ENCODE measurements at places on chromosomes 12 and 14.

- no peak for DNase-seq
Measured at GRCh38 chr12:92732216-92732615, 29.4 kb downstream of the PLEKHG7 start.

DNA sequence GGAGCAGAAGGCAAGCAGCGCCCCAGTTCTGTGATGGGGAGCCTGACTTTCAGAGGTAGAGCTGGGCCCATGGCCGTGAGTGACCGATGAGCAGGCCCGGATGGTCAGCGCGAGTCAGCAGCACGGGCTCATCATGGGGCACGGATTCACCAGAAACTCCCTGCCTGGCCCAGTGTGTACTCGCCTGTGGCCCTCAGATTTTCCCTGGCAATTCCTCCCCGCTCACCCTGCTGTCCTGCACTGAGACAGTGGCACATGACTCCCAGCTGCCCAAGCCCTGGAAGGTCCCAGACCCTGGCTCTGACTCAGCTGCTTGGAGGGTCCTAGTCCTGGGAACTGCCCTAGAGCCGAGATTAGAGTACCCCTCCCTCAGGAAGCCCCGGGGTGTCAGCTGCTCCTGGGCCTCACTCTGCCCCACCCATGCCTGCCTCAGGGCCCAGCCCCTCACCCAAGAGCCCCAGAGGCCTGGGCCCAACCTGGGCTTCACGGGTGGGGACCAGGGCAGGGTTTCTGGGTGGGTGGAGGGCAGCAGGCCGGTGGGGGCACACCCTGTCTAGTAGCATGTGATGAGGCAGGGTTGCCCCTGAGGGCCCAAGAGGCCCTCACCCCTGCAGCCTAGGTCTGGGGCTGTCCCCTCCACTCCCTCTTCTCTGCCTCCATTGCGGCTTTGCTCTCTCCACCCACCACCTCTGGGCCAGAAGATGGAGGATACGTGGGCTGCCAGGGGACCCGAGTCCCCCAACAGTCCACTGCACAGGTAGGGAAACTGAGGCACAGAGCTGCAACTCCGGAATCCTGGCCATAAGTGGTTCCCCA lies 8.4 kb downstream of the TRMT61A start:
- no peak for DNase-seq

DNA sequence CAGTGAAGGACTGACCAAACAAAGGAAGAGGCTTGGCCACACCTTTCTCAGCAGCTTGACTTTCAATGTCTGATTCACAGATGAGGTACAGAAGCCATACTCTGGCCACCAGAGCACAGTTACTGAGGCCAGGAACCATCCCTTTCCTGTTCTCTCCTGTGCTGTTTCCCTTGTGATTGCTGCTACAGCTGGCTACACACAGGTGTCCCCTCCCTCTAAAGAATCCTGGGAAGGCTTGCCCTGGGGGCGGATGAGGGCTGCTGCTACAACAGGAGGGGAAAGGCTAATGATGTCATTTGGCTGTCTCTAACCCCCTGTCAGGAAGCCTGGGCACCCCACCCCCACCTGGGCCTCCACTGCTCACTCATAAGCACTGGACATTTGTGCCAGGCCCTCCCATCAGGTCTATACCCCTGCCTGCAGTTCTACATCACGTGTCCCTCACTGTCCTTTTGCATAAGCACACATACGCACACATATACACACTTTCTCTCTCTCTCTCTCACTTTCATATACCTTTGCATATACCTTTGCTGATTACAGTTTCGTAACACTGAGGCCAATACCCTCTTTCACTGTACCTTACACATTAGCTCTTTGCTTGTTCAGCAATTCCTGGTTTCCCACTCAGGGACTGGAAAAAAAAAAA lies 41.4 kb downstream of the PRPF40B start:
- no peak for DNase-seq

DNA sequence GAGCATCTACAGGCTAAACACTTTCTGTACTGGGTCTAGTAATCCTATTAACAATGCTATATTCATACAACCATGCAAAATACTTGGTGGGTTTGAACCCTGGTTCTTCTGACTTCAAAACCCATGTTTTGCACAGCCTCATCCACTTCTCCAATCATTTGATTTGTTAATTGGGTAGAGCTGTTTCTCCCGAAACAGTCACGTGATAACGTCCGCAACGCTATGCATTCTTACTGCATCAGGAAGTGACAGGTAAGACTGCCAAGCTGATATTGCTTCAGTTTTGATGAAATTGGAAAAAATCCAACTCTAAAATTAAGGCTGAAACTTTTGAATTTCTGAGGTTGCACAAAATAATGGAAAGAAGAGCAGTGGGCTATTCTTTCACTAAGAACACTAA lies 30.4 kb upstream of the RNU6-7 start:
- DNase-seq: no peak

DNA sequence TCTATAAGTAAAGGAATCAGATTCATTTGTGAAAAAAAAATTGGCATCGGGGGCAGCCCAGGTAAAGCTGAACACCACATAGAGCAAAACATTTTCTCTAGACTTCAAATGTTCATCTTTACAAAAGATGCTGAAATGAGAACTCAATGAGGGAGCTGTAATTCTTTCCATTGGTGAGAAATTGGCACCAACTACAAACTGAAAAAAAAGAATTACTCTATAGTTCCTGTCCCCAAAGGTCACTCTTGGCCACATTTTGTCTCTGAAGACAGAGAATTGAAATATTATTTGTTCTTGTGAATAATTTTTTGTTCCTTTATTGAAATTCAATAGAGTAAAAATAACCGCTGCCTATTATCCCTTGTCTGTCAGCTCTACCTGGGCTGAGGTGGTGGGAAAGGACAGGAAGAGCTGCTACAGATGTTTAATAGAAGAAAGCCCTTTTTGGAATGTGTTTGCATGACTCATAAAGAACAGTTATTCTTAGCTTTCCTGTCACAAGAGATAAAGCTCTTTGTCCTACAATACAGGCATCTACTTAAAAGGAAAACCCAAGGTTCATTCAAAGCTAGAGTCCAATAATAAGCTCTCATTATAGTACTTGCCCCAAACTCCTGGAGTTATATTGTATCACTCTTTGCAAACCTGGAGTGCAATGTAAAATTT lies 380.1 kb upstream of the KITLG start:
- DNase-seq: no peak

DNA sequence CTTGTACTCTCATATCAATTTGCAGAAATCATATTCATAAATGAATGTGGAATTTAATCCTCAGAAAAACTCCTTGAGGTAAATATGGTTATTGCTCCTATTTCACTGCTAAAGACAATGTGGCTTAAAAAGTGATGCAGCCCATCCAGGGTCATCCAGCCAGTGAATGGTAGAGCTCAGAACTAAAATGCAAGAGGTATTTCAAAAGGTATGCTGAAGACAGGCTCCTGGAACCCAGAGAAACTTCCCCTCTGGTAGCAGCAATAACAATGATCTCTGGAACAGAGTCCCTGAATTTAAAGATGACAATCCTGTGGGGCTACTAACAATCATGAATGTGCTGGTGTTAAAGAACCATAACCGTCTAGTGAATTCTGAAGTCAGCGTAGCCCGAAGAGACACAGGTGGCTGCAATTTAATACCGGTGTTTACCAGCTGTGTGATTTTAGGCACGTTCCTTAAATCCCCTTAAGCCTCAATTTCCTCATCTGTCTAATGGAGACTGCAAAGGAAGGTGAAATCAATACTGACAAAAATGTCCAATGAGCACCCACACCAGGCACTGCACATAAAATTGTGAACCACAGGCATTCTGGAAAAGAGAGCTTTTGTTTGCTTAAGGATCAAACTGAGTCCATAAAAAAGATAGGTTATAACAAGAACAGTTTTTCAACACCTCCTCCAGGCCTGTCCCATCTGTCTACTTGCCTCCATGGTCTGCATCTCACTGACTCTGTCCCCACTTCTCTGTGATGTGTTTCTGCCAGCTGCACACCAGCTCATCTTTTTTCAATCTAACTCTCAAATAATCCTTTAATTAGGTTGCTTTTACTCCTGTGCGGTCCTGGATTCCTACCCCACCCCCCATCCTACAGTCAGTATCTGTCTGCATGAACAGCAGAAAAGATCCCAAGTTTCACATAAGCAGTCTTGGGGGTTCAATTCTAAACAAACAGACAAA lies 10.5 kb downstream of the TM7SF3 start:
- DNase-seq: no peak

- no peak for DNase-seq
Measured at GRCh38 chr12:97716356-97716755, 253.8 kb downstream of the RMST start.

DNA sequence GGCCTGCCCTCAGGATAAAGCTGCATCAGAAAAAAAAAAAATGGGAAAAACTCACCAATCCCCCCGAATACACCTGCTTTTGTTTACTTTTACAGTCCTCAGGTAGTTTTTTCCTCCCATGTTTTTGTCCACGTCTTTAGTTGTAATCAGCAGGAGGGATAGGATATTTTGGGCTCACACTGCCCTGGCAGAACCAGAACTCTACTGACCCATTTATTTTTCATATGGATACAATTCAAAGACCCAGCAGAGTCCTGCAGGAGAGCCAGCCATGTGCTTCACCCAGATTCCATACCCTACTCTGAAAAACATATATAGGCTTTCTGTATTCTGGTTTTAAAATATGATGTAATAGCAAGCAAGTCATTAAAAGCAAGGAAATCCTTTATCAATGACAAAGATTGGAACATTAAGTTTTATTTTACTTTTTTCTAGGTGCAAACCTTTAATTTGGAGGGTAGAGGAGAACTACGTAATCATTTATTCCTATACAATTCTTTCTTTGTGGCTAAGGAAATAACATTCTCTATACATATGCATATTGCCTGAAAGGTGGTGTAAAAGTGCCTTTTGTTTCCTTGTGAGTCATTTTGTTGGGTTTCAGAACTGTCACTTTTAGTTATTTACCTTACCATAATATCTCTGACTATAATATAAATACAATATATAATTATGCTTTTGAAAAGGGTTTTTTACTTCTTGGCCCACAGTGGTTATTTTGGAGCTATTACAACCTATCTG lies 19.1 kb downstream of the DACT1 start:
- DNase-seq: no peak

DNA sequence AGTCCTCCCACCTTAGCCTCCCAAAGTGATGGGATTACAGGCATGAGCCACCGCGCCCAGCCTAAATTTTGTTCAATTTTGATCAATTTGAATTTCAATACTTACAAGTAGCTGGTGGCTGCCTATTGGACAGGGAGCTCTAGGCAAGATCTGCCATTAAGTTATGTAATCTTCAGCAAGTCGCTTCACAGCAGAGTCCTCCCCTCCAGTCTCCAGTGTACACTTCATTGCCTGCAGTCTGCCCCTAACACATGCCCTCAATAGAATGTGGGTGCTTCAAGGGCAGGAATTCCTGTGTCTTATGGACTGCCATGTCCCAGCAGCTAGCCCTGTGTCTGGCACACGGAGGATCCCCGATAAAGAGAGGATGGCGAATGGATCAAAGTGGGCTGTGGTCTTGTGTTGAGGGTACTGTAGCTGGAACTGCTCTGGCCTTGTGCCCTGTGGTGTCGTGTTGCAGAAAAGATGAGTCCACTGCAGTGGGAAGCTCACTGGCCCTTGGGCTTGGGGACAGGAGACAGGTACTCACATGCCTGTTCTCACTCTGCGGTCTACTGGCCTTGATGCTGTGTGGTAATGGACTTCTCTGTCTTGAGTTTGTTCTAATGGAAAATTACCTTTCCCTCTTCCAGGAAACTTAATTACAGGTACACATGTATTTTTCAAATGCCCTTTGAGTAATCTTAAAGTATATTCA lies 67.6 kb downstream of the TECPR2 start:
- DNase-seq: no peak

DNA sequence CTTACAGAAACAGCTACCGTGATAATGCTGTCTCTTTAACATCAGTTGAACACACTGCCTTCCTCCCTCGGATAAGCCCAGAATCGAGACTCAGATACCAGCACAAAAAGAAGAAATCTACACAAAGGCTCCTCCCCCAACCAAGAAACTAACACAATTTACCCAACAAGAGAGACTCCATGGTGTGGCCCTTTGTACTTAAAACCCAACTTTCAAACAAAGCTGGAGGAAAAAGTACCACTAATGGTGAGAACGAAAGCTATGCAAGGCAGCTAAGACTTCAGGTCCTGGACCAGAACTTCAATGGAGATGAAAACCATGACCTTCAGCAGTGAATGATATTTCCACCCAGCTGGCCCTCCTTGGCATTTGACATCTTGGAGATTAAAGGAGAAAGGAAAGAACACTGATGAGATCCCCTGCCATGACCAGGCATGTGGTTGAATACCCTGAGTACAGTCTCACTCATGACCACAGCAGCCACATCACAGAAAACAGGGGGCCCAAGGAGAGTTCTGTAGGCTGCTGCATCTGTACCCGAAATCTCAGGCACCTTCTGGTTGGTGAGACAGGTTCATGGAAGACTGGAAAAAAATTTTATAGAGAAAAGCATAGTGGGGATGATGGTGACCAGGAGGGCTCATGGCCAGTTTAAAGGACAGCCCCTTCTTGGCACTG lies 36.7 kb downstream of the RBM19 start:
- no peak for DNase-seq

DNA sequence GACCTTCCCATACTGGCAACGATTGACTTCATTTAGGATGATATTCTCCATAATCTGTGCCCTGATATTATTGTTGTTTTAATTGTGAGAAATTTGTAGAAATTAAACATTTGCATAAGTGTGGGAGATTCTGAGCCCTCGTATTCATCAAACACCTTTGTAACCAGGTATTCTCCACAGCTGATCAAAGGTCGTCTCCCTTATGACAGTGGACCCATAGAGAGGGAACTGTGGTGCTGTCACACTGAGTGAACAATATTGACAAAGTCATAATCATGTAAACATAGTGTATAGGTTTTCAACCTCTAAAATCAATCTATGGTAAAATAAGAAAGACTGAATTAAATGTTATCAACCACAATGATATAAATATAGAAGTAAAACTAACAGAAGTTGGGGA lies 14.9 kb upstream of the PLEKHG3 start:
- DNase-seq: no peak

GRCh38 chr12:92253301-92253700 lies 107.7 kb upstream of the BTG1 start:
- DNase-seq: no peak

DNA sequence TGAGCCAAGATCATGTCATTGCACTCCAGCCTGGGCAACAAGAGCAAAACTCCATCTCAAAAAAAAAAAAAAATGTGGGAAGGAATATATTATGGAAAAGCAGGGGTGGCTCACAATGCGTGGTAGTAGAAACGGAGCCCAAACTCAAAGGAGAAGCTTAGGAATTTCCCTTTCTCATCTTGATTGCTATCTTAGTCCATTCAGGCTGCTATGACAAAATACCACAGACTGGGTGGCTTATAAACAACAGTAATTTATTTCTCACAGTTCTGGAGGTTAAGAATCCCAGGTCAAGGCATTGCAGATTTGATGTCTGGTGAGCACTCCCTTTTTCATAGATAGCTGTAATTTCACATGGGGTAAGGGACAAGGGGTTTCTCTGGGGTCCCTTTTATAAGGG lies 153.8 kb upstream of the KRR1 start:
- no peak for DNase-seq

DNA sequence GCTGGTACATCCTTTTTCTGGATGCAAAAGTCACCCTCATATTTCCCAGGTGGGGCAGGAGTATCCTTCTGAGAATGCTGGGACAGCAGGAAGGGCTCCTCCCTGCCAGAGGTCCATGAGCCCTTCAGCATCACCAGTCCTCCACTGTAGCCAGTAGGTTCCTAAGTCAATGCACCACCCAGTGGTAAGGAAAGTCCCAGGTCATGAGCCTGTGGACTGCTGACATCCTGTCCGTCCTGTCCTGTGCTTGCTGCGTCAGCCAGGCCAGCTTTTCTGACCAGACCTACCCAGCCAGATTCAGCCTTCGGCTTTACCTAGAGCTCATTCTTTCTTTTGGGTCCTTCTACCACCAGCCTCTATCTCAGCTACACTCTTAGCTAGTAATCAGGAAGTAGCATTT lies 23.0 kb upstream of the ACTN1 start:
- DNase-seq: no peak

GRCh38 chr12:67981287-67982162 lies 7.7 kb upstream of the IFNG-AS1 start:
- DNase-seq: no peak

Data from SK-N-MC (cell line).